ENCODE measurements at places on chromosomes 6 and 20.

GRCh38 chr6:109472132-109472995 lies 10.7 kb downstream of the ZBTB24 start:
- no peak for DNase-seq

- DNase-seq: no peak
Observed at GRCh38 chr6:37657112-37657886, 40.4 kb downstream of the MDGA1 start.

- no peak for DNase-seq
Observed at GRCh38 chr6:74826263-74826662, 379.6 kb downstream of the COL12A1 start.

DNA sequence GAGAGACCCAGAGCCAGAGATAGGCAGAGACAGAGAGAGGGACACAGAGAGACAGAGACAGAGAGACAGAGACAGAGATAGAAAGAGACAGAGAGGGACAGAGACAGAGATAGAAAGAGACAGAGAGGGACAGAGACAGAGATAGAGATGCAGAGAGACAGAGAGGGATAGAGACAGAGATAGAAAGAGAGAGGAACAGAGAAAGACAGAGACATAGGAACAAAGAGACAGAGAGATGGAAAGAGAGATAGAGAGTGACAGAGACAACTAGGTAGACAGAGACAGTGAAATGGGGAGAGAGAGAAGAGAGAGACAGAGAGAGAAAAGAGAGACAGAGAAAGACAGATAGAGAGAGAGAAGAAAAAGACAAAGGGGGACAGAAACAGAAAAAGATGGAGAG lies 165.4 kb upstream of the FOXQ1 start:
- no peak for DNase-seq

DNA sequence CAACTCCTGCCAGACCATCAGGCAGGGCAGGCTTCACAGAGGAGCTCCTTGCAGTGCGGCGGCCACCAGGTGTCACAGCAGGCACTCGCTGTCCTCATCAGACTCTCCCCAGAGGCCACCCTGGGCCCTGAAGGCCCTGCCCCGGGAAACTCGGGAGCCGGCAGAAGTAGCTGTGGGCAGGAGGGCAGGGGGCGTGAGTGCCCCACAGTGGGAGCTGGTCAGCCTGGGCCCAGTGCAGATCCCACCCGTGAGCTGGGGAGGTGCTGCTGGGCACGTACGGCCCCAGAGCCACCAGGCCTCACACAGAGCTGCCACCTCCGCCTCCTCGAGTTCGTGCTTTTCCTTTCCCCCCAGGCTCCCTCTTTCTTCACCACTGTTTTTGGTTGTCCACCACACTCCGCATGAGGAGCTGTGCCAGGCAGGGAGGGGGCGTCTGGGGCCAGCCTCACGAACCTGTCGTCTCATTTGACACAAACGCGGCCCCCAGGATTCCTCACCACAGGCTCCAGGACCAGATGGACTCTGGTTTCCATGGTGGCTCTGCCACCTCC lies 33.8 kb downstream of the FRMD1 start:
- DNase-seq: no peak

GRCh38 chr20:32312718-32313424 lies 35.4 kb downstream of the KIF3B start:
- DNase-seq: no peak

- DNase-seq: no peak
Observed at GRCh38 chr6:142850679-142851423, 94.1 kb downstream of the HIVEP2 start.

GRCh38 chr6:169980826-169981450 lies 229.5 kb downstream of the ERMARD start:
- no peak for DNase-seq

- peak; percentile 9 for DNase-seq
Observed at GRCh38 chr6:25882051-25882496, 8.0 kb upstream of the SLC17A3 start.

GRCh38 chr6:151119823-151120524 lies 119.8 kb upstream of the AKAP12 start:
- DNase-seq: no peak

GRCh38 chr6:35016502-35017321 lies 124.4 kb downstream of the TCP11 start:
- DNase-seq: no peak

DNA sequence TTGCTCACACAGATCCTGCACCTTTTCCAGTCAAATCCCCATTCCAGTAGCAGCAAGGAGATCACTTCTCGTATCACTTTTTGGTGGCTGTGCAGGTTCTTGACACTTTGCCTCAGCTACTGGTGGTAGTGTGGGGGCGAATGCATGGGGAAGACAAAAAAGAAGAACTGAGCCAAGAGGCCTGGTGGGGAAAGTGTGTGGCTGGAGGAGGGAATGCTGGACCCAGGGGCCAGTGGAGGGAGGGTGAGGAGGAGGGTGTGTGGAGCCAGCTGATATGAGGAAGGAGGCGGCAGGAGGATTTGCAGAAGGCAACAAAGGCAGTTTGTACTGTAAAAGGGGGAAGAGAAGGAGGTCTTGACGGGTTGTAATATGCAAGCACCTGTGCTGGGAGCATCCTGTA lies 15.7 kb upstream of the HLA-C start:
- no peak for DNase-seq

GRCh38 chr6:166655713-166656229 lies 28.7 kb upstream of the RPS6KA2 start:
- no peak for DNase-seq

DNA sequence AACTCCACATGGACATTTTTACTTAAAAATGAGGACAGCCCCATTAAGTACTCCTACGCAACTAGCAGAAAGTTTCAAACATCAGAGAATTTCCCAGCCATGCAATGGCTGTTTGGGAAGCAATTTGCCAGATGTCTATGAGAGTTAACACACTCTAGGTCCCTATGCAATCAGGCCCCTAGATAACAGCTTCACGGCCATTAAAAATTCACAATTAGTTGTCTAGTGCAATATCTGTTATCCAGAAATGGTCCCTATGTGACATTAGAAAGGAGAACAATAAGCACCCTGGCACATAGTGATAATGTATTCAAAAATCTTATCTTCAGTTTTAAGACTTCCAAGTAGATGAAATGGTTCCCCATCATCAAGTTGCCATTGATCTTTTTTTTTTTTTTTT lies 174.3 kb upstream of the NRSN1 start:
- DNase-seq: no peak

GRCh38 chr6:103036846-103037245 lies 1643.3 kb downstream of the GRIK2 start:
- DNase-seq: no peak

DNA sequence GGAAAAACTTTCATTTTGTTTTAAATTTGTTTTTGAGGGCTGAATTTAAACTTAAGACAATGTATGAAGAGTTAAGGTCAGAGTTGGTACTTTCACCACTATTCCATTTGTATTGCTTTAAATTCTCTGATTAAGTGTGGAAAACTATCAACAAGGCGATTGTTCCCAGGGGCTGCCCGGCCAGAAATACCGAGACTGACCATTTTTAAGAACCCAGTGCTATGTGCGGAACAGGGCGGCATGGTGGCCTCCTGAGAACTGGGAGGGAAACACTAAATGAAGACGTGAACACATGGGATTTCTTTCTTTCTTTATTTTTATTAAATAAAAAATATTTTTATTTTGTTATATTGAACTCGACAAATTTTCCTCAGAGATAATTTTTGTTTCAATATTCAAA lies 221.2 kb upstream of the QKI start:
- no peak for DNase-seq

- no peak for DNase-seq
Observed at GRCh38 chr6:124463271-124463670, 499.0 kb upstream of the RNF217 start.

GRCh38 chr20:52441710-52442109 lies 250.1 kb upstream of the ZFP64 start:
- no peak for DNase-seq
